ENCODE measurements at places on chromosomes 6 and 20.
A peak's percentile ranks its signal among the peaks of the same experiment; 100 is the strongest.

GRCh38 chr6:11650025-11650696 lies 112.6 kb downstream of the TMEM170B start:
- DNase-seq, result no peak

DNA sequence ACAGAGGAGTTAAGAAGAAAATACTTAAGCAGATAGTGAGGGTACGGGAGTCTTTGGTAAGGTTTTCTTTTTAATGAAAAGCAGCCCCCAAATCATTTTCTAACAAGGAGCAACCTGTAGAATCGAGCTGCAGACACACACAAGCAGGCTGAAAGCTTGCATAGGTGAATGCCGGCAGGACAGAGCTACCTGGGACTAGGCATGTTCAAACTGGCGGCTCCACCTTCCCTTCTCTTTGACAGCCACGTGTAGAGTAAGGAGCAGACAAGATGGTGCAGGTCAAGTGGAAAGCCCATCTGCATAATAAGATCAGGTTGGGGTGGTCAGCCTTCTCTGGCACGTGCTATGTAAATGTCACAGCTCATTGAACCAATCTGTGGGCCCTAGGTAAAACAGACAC lies 1292.4 kb downstream of the EPHA7 start:
- DNase-seq, result no peak

- DNase-seq, result no peak
These were observed 73.0 kb downstream of the PLCB4 start for GRCh38 chr20:9141921-9142320.

GRCh38 chr6:160174681-160175080 lies 53.1 kb downstream of the SLC22A1 start:
- no peak for DNase-seq

GRCh38 chr20:8344106-8344505 lies 212.0 kb downstream of the PLCB1 start:
- DNase-seq, result no peak

GRCh38 chr6:112311950-112312547 lies 35.1 kb upstream of the RFPL4B start:
- DNase-seq, result no peak

GRCh38 chr6:36445621-36446020 lies 2.8 kb downstream of the KCTD20 start:
- DNase-seq, result no peak

DNA sequence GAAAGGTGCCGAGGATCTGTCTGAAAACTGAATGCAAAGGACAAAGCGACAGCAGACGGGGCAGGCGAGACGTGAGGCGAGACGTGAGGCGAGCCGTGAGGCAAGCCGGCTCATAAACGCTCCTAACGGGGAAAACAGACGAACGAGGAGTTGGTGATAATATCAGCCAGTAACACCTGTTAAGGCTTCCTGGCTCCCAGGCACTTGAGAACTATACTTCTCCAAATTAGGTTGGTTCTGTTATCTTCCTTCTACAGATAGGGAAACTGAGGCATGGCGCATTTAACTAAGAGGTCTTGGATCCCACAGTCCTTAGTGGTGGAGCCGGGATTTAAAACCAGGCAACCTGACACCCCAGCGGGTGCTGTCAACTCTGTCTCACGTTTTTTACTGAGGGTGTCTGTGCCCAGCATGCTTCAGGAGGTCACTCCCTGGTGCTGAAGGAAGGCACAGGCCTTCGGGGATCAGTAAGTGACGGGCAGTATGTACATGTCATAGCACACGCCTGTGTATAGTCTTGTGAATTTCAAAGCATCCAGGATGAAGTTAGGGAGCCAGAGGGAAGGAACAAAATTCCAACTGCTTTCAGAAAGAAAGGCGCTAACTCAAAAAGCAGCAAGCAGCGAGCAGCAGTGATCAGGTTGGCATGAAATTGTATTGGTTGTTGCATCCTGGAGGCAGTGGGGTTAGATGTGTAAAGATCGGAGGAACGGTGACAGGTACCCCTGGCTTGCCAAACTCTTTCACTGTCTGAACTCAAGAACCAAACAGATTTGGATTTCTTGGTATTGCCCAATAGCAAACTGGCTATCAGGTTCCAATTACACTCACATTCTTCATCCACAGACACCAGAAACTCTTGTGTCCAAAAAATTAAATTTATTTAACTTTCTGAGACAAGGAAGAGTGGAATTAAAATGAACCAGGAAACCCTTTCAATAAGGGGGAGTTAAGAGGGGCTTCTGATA lies 318.7 kb downstream of the THBS2 start:
- DNase-seq, result no peak

GRCh38 chr6:2733324-2733723 lies 17.4 kb downstream of the MYLK4 start:
- peak; percentile 81 for DNase-seq

GRCh38 chr6:32700391-32701040 lies 34.1 kb upstream of the HLA-DQB1 start:
- no peak for DNase-seq

DNA sequence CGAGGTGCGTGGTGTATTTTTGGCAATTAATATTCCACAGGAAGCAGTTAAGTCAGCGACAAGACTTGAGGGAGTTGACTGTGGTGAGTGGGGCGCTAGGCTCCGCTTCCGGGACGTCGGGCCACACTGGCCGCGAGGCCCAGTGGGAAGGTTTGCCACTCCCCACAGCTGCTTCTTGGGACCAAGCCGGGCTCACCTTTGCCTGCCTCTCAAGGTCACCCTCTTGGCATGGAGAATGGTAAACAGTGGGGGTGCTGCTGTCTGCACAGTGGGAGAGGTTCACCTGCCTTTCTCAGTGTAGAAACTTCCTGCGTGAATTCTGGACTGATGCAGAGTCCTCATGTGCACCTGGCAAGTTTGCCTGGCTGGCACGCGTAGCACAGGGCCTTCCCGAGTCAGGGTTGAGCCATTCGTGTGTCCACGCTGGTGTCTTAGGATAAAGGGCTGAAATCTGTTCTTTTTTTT lies 6.4 kb downstream of the OSBPL2 start:
- DNase-seq, result no peak

DNA sequence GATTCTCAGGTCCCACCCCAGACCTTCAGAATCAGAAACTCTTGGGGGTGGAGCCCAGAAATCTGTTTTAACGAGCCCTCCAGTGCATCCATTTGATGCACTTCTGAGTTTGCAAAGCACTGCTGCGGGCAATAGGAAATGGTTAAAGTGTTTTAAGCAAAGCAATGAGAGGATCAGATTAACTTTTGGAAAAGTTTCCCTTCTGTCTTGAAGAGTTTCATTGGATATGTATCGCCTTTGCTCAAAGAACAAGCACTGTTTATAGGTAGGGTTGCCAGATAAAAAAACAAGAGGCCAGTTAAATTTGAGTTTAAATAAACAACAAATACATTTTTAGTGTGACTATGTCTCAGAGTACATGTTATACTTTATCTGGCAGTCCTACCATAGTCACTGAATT lies 226.0 kb downstream of the BMP7 start:
- no peak for DNase-seq

- DNase-seq, result no peak
These were observed 161.0 kb downstream of the CDK19 start for GRCh38 chr6:110654096-110654820.

GRCh38 chr6:25535632-25536225 lies 116.3 kb upstream of the SCGN start:
- DNase-seq, result no peak

DNA sequence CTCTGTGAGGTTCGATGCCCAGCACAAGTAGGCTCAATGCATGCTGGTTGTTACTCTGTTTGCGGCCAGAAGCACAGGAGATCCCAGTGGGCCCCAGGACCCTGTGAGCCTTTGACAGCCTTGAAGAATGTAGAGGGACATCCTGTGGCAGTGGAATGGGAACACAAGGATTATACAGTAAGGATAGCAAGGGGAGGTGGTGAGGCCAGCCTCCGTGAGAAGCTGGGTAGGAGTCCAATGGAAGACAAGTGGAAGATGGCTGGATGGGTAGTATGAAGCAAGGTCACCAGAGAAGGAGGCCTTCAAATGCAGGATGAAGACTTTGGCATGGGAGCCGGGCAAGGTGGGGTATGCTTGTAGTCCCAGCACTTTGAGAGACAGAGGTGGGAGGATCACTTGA lies 622.9 kb upstream of the CDH4 start:
- DNase-seq, result no peak

DNA sequence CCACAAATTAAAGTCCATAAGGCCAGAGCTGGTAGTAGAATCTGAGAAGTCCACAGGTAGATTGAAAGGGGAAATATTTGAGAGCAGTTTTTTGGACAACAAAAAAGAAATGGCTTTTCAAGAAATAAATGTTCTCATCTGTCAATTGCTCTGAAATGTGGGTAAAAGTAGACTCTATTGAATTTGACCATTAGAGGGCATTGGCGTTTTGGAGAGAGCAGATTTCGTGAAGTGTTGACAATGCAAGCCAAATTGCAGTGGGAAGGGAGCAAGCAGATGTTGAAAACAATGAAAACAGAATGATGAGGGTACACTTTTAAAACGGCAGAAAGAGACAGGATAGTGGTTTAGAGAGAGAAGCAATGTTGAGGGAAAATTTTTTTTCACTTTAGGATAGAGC lies 149.1 kb upstream of the FAM83B start:
- no peak for DNase-seq

- DNase-seq, result no peak
These were observed 33.3 kb downstream of the CST9L start for GRCh38 chr20:23534801-23535593.

- DNase-seq, result no peak
These were observed 931 bp downstream of the UFL1 start for GRCh38 chr6:96522465-96523009.

DNA sequence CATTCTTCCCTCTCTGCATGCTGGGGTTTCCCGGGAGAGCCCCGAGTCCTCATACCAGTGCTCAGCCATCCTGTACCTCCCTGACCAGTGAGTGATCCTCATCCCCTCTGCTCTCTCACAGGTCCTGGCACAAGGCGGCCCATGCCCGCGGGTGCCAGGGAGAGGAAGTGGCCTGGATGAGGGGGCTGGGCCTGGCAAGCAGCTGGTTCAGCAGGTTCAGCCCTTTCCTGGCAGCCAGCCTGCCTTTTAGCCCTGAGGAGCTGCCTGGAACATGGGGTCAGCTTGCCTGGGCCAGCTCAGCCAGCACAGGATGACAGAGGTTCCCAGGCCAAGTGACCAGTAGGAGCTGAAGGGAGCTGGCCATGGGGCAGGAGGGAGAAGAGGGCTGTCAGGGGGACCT lies 10.9 kb downstream of the MOCS1 start:
- DNase-seq, result no peak

DNA sequence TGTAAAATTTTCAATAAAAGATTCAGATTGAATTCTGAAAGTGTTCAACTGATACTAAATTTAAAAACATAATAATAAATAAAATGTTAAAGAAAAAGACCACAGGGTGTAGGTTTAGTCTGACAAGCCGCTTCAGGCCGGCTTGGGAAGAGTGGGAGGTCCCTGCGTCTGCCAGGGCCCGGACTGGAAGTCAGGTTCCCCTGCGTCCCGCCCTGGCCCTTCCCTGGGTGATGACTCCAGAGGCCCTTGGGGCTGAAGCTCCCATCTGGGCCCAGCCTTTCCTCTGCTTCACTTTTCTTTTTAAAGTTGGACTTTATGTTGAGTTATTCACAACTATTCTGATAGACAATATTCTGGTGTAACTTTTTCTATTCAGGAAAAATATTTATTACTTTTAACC lies 93.3 kb downstream of the SMOC2 start:
- DNase-seq, result peak; percentile 43

DNA sequence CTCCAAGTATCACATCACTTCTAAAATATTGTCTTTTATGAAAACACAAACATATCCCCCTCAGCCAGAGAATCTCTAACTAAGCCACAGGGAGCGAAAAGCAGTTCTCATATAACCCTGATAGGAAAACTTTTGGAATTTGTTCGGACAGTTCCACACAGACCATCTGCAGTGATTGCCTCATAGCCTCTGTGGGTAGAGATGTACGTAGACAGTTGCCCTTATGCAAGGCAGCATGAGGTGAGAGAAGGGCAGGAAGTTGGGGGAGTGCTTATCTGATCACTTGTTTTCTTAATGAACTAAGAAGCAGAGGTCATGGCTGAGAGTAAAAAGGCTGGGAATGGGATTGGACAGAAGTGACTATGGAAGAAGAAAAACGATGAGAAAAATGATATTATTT lies 39.6 kb downstream of the SLC23A2 start:
- DNase-seq, result no peak

DNA sequence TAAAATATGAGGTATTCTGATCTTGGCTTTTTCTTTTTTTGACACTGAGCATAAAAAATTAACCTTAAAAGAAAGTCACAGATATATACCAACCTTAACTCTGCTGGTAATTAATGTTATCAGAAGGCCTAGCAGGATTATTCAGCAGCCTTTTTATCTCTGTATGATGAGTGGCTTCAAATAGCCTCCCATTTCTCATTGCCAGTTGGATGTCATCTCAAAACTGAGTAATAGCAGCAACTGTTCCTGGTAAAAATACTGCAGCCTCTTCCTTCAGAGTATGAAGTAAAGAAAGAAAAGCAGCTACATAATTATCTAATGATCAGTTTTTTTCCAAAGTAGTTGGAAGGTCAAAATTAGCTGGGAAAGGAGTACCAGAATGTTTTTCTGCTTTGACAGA lies 24.9 kb upstream of the HDGFL1 start:
- no peak for DNase-seq

DNA sequence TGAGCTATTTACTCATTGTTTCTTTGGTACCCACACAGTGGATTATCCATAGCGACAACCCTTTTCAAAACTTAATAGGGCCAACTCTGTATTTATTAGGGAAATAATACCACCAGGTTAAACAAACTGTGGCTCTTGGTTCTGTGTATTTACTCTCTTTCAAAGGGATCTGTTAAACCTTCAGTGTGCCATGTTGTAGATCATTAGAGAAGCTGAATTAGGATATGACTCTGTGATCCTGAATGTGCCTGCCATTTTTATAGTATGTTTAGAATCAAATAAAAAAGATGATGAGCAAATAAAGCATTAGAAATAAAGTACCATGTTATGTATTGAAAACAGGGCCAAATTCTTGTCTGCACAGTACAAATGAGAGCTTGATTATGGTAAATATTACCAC lies 25.0 kb upstream of the SLC35D3 start:
- no peak for DNase-seq

DNA sequence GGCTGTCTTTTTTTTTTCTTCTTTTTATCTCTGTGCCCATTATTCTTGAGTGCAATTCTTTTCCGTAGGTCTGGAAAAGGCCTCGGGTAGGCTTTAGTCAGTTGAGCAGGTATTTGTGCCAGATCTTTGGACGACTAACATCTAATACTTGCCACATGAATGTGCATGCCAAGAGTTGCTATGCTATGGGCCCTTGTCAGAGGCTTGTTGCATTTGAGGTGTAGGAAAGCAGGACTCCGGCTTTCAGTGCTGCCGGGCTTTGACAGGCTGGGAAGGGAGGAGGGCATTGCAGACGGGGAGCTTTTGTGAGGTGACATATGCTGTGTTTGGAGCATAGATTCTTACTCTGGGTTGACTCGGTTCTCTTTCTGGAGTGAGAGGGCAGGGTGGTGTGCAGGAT lies 10.2 kb downstream of the LRRC1 start:
- DNase-seq, result no peak

GRCh38 chr6:106568530-106568929 lies 60.8 kb downstream of the RTN4IP1 start:
- no peak for DNase-seq

DNA sequence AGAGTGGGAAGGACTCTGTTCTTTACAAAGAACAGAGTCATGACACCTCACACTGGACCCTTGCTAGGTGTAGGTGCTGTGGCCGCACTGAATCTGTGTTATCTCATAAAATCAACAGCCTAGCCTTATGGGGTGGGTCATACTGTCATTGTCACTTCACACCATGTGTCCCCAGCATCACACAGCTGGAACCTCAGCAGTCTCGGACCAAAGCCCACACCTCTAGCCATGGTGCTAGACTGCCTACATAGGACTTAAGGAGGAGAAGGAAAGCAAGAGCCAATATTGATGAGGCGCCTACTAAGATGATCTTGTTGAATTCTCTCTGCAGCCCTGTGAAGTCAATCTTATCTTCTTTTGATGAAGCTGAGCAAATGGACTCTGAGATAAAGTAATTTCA lies 31.0 kb downstream of the UNC5CL start:
- no peak for DNase-seq

All from right atrium auricular region (tissue), 2 donors.